A673 (cell line): ENCODE measurements at places on chromosomes 16 and 17. TPM values are rescaled to one million over a fixed set of nuclear protein-coding genes. Genes with fewer than 3 reads are reported as not detected.
A peak's percentile ranks its signal among the peaks of the same experiment; 100 is the strongest.

Gene C17orf50
- not detected in 2 replicates for total RNA-seq

Gene ARL5C
- not detected in 2 replicates for total RNA-seq

Gene ALOX12
- not detected in 2 replicates for total RNA-seq

Gene HS3ST3A1
- not detected in 2 replicates for total RNA-seq

GRCh38 chr16:81703177-81704155 lies 75.6 kb upstream of the PLCG2 start:
- DNase-seq, result peak; percentile 54

DNA sequence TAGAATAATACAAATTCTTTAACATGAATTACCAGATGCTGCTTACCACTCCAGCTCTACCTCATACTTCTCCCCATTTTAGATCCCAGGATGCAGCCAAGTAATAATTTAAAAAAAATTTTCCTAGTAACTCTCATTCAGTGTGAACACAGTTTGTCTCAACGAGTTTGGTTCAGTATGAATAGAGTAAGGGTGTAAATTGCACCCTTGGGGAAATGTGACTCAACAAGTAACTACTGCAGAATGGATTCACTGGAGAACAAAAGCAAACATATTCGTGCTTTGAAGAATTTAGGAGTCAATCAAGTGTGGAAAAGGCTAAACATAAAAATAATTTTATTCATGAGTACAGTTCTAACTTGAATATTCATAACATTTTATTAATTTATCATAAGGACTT lies 23.0 kb downstream of the KCNJ16 start:
- peak; percentile 15 for DNase-seq

DNA sequence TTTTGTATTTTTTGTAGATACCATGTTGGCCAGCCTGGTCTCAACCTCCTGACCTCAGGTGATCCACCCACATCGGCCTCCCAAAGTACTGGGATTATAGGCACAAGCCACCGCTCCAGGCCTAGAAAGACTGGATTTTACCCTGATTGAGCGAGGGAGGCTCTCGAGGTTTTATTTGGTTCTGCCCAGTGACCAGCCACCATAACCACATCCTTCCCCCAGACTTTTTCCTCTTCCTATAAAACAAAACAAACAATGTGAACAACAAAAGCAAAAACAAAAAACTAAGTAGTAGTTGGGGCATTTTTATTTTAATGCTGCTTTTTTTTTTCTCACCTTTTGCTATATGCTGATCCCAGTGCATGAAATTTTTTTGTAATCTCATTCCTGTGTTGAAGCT lies 509.6 kb downstream of the MAF start:
- DNase-seq, result no peak

- no peak for DNase-seq
Observed at GRCh38 chr17:19727501-19728078, 11.2 kb upstream of the SLC47A2 start.

GRCh38 chr17:8859027-8859803 lies 8.3 kb downstream of the PIK3R6 start:
- no peak for DNase-seq

DNA sequence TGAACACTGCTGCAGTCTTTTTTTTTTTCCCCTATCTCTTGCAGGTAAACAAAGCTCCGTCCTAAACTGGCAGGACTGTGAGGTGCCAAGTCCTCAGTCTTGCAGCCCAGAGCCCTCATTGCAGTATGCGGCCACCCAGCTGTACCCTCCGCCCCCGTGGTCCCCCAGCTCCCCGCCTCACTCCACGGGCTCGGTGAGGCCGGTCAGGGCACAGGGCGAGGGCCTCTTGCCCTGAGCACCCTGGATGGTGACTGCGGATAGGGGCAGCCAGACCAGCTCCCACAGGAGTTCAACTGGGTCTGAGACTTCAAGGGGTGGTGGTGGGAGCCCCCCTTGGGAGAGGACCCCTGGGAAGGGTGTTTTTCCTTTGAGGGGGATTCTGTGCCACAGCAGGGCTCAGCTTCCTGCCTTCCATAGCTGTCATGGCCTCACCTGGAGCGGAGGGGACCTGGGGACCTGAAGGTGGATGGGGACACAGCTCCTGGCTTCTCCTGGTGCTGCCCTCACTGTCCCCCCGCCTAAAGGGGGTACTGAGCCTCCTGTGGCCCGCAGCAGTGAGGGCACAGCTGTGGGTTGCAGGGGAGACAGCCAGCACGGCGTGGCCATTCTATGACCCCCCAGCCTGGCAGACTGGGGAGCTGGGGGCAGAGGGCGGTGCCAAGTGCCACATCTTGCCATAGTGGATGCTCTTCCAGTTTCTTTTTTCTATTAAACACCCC lies 13.8 kb downstream of the IL34 start:
- DNase-seq, result no peak
